Neural progenitor cell (in vitro differentiated cells): ENCODE measurements at places on chromosomes 4 and X.

- H3K27me3 ChIP-seq = no peaks in the 10 kb centered on the region
- peaks cover 5% of the 10 kb centered on the region for H3K4me1 ChIP-seq
- no peak overlapping the region for H3K4me3 ChIP-seq
- no peak overlapping the region for H3K27ac ChIP-seq
These were observed 30.9 kb upstream of the ABCG2 start for GRCh38 chr4:88189418-88189738.

DNA sequence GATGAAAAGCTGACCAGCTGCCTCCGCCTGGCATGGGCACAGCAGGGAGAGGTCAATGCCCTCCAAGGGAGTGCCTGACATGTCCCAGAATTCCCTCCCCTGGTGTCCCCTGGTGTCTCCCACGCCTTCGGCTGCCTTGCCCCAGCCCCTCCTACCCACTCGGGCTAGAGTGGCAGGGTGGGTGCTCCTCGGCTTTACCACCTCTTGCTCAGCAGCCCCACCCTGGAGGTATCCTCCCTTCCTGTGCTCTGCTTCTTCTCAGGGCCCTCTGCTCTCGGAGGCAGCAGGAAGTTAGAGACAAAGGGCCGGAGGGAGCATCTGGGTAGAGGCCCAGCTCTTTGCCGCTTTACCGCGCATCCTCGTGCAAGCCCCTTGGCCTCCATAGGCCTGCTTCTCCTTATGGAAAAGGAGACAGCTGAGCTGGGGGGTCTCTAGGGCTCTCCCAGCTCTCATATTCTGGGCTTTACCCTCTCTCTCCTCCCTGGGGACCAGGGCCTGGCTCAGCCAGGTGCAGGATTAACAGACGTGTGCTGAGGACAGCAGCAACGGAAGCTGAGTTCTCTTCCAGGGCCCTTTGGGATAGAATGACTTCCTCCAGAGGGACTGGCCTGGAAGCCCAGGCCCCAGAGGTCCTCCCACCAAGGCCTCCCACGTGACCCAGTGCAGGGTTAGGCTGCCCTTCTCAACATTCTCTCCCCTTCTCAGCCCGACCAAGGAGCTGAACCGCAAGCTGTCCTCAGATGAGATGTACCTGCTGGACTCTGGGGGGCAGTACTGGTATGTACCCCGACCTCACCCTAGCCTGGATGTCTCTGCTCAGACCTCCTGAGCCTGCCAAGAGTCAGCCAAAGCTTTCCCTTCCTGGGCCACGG, 17.2 kb downstream of the XPNPEP2 start:
- H3K4me3 ChIP-seq = no peak overlapping the region
- no peak overlapping the region for H3K27ac ChIP-seq

- no peak for DNase-seq
- H3K27me3 ChIP-seq = no peaks in the 10 kb centered on the region
- H3K4me3 ChIP-seq = no peak overlapping the region
- peaks cover 11% of the 10 kb centered on the region for H3K36me3 ChIP-seq
These were observed 26.0 kb downstream of the OCRL start for GRCh38 chrX:129566073-129566472.

- DNase-seq = no peak
- H3K27ac ChIP-seq = no peak overlapping the region
- H3K4me3 ChIP-seq = no peak overlapping the region
- H3K4me1 ChIP-seq = no peaks in the 10 kb centered on the region
These were observed 1040.7 kb upstream of the INTU start for GRCh38 chr4:126592088-126592487.

GRCh38 chr4:10089346-10089745, 27.3 kb downstream of the WDR1 start:
- no peak for DNase-seq
- H3K27ac ChIP-seq = no peak overlapping the region
- H3K4me1 ChIP-seq = peaks cover 16% of the 10 kb centered on the region
- no peaks in the 10 kb centered on the region for H3K36me3 ChIP-seq
- H3K4me3 ChIP-seq = no peak overlapping the region
- H3K27me3 ChIP-seq = no peaks in the 10 kb centered on the region

DNA sequence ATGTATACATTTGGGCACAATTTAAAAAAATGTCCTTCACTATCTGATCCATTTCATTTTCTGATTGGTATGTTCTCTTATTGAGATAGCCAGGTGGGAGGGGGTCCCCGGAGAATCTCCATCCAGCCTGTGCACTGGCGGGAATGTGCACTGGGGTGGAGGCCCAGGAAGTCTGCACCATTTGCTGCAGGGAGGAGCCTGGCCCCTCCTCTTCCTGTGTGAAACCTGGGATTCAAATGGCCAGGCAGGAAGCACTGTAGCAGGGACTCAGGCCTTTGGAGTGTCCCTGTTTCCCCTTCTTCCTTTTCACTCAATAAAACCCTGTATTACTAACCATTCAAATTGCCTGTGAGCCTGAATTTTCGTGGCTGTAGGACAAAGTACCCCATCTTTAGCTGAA, 44.3 kb downstream of the GPRIN3 start:
- no peaks in the 10 kb centered on the region for H3K27me3 ChIP-seq
- no peak overlapping the region for H3K27ac ChIP-seq
- no peaks in the 10 kb centered on the region for H3K36me3 ChIP-seq
- H3K4me1 ChIP-seq = peaks cover 4% of the 10 kb centered on the region
- no peak for DNase-seq
- no peak overlapping the region for H3K4me3 ChIP-seq

DNA sequence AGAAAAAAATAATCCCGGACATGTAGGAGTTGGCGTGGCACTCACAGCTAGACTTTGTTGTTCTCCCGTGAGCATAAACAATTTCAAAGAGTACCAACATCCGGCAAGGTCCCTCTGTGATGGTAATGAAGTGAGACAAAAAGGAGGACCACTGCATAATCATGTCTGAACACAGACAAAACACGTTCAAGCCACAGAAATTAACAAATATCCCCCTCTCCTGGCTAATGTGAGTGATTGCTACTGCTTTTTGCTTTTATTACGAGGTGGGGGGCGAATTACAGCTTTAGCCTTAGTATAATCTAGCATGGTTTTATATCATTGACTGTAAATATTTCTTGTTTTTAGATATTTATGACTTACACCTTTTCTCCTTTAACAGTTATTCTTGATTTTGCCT, 118.5 kb downstream of the PLS3 start:
- DNase-seq = peak; percentile 54
- H3K27ac ChIP-seq = no peak overlapping the region
- H3K4me1 ChIP-seq = no peaks in the 10 kb centered on the region
- no peak overlapping the region for H3K4me3 ChIP-seq
- no peaks in the 10 kb centered on the region for H3K27me3 ChIP-seq
- H3K36me3 ChIP-seq = no peaks in the 10 kb centered on the region

DNA sequence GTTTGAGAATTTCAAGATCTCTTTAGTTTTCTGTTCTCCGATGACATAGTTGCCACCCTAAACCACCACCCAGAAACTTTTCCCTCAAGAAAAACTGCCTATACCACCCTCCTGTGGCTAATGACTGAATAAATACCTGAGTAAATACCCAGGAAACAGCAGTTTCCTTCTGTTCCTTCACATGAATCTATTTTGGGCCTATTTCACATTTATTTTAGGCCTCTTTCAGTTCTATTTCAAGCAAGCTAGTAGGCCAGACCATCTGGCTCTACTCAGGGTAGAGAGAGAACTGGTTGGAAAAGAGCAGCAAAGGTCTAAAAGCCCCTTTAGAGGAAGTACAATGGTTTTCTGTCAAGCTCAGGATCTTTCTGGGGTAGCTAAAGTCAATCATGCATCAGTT, 23.4 kb downstream of the ARHGEF9 start:
- H3K36me3 ChIP-seq = no peaks in the 10 kb centered on the region
- no peaks in the 10 kb centered on the region for H3K27me3 ChIP-seq
- H3K4me3 ChIP-seq = no peak overlapping the region
- H3K4me1 ChIP-seq = no peaks in the 10 kb centered on the region
- no peak for DNase-seq

DNA sequence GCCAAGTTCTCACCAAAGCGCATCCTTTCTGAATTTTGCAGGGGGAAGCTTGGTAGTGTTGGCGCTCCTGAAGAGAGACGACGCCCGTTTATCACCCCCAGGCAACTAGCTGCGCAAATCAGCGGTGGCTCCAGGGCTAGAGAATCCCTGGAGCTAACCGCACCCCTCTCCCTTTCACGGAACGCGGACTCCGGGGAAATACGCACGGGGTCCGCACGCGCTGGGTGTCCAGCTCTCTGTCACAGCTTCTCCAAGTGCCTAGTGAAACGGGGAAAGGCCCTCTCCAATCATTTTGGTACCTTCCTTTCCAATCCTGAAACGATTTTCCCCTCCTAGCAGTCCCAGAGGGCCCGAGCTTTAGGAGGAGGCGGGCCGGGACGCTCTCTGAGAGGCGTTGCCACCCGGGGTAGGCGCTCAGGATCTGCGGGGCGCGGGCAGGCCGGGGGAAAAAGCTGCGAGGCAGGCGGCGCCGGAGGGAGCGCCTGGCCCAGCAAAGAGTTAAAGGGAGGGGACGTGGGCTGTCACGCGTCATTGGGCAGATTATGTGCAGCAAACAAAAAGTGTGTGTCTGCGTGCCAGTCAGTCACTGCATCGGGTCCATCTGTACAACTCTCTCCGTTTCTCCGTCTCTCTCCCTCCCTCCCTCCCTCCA, at the start of gene PRDM8:
Gene PRDM8, plus strand, starts transcription at position 582 of the 652 bp plus-strand sequence. CDS start 2,578 bp downstream, outside the sequence.
- H3K4me1 ChIP-seq = peaks cover 28% of the 10 kb centered on the region
- peaks cover 100% of the 10 kb centered on the region for H3K27me3 ChIP-seq
- DNase-seq = peak; percentile 78
- H3K27ac ChIP-seq = no peak within 1 kb of the TSS

DNA sequence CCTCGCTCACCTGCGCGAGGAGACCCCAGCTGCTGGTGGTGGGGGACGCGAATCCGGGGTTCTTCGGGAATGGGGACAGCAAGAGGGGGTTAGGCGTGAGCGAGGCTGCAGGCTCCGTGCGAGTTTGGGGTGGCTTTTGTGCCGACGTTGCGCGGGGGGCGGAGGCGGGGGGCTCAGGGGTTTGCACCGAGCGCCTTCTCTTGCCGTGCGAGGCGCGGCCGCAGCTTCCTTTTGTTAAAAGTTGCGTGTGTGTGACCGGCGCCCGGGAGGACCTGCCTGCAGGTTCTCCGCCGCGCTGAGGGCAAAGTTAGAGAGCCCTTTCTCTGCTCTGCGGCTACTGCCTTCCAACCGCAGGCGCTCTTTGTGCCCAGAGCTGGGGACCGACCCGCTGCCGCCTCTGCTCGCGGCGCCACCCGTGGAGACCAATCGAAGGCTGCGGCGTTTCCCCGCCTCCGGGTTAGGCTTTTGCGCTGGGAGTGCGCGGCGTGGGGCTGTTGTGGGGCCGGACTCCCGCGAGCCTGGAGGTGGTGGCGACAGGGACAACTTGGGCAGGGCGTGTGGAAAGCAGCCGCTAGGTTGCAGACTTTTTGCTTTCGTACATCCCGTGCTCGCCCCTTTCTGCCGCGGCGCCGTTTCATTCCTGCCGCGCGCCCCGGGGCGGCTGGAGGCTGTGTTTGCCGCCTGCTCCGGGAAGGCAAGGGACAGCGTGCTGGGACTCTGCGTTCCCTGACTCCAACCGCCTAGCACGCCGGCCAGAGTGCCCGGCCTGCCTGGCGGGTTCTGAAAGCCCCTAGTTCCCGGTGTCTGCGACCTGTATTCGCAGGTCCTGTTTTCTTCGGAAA, 716 bp downstream of the KIT start:
- H3K4me3 ChIP-seq = peak overlapping the region; percentile 64
- peaks cover 88% of the 10 kb centered on the region for H3K27me3 ChIP-seq
- H3K27ac ChIP-seq = no peak overlapping the region
- peaks cover 16% of the 10 kb centered on the region for H3K4me1 ChIP-seq

GRCh38 chr4:148259841-148260240, 182.4 kb downstream of the NR3C2 start:
- no peaks in the 10 kb centered on the region for H3K36me3 ChIP-seq
- no peak overlapping the region for H3K27ac ChIP-seq
- H3K27me3 ChIP-seq = no peaks in the 10 kb centered on the region
- DNase-seq = no peak
- H3K4me1 ChIP-seq = peaks cover 4% of the 10 kb centered on the region

GRCh38 chrX:39296472-39296871, 495.2 kb downstream of the MID1IP1 start:
- H3K36me3 ChIP-seq = no peaks in the 10 kb centered on the region
- H3K4me1 ChIP-seq = no peaks in the 10 kb centered on the region
- DNase-seq = no peak
- H3K27me3 ChIP-seq = no peaks in the 10 kb centered on the region
- H3K27ac ChIP-seq = no peak overlapping the region

DNA sequence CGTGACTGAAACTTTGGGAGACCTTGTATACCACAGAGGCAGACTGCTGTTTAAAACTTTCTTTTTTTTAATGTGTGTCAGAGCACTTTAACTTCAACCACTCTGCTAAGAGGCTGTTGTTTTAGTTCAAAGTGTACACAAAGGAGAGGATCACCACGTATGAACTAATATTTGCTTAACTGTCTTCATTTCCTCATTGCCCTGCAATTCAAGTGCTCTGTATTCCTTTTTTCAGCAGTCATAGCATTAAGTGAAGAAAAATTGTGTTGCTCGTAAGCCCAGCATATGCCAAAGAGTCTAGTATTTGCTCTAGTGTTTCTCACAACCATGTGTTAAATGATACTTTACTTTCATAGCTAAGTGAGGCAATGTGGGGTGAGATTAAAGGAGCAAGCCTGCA, 63.0 kb upstream of the HHIP start:
- H3K4me3 ChIP-seq = no peak overlapping the region
- H3K27me3 ChIP-seq = no peaks in the 10 kb centered on the region
- H3K27ac ChIP-seq = no peak overlapping the region
- DNase-seq = no peak

- peak; percentile 69 for DNase-seq
- no peak overlapping the region for H3K4me3 ChIP-seq
- no peaks in the 10 kb centered on the region for H3K27me3 ChIP-seq
- H3K4me1 ChIP-seq = peaks cover 25% of the 10 kb centered on the region
These were observed 5.3 kb downstream of the APOO start for GRCh38 chrX:23902419-23902818.

DNA sequence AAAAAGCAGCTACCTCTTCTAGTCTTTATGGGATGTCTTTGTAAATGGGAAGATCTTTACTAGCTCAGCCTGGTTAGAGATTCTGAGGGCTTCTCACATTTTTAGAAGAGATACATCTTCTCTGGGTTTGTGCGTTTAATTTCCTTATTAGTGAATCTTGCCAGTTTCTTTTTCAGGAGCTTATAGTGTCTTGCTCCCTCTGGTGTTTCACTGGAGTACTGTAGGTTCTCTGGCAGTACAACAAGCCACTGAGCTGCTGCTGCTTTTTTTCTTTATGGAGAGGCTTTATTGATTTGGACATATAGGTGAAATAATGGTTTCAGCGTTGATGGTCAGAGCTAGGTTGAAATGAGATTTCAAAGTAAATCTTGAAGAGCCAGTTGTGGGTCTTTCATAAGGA, 82.9 kb downstream of the LAS1L start:
- DNase-seq = peak; percentile 42
- H3K36me3 ChIP-seq = no peaks in the 10 kb centered on the region

- H3K27me3 ChIP-seq = no peaks in the 10 kb centered on the region
- H3K4me3 ChIP-seq = no peak overlapping the region
- H3K4me1 ChIP-seq = peaks cover 4% of the 10 kb centered on the region
- no peak for DNase-seq
- no peaks in the 10 kb centered on the region for H3K36me3 ChIP-seq
- no peak overlapping the region for H3K27ac ChIP-seq
These were observed 1511.0 kb downstream of the ARAP2 start for GRCh38 chr4:34733185-34733941.

- peaks cover 11% of the 10 kb centered on the region for H3K4me1 ChIP-seq
- peaks cover 13% of the 10 kb centered on the region for H3K36me3 ChIP-seq
- DNase-seq = no peak
- no peak overlapping the region for H3K4me3 ChIP-seq
These were observed 46.2 kb downstream of the SEPTIN11 start for GRCh38 chr4:76995776-76996175.

GRCh38 chrX:19739683-19740082, 147.7 kb downstream of the SH3KBP1 start:
- no peak overlapping the region for H3K4me3 ChIP-seq
- H3K27me3 ChIP-seq = no peaks in the 10 kb centered on the region
- H3K4me1 ChIP-seq = no peaks in the 10 kb centered on the region
